ENCODE measurements at places on chromosomes 12 and 14.

- no peak for DNase-seq
Observed at GRCh38 chr12:116692605-116693004, 45.3 kb downstream of the SPRING1 start.

DNA sequence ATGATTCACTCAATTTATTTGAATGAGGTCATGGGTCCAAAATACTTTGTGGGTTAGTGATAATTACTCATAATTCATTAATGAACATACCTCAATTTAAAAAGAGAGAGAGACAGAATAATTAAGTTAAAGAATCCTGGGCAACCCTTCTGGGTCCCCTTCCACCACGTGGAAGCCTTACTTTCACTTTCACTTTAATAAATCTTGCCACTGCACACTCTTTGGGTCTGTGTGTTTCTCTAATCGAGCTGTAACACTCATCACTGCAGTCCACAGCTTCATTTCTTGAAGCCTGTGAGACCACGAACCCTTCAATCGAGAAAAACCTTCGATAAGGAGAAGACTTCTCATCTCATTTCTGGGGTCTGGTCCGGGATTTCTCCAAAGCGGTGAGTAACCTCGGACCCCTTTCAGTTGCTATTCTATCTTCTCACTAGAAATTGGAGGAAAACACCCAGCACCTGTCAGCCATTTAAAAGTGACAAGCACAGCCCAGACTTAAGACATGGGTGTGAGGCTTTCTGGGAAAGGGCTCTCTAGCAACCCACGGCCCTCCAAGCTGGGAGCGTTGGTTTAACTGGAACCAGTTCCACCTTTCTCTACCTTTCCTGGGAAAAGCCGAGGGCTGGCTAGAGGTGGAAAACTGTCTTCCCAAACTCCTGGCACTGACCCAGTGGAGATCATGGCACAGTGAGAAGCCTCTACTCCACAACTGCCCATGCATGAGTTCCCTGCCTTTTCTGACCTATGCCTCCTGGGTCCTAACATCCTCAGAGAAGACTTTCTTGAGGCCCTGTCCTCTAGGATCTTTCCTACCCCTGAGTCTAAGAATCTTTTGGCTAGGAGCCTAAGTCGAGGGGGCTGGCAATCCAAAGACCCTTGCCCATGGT, 148.8 kb upstream of the ATF7IP start:
- DNase-seq, result no peak

DNA sequence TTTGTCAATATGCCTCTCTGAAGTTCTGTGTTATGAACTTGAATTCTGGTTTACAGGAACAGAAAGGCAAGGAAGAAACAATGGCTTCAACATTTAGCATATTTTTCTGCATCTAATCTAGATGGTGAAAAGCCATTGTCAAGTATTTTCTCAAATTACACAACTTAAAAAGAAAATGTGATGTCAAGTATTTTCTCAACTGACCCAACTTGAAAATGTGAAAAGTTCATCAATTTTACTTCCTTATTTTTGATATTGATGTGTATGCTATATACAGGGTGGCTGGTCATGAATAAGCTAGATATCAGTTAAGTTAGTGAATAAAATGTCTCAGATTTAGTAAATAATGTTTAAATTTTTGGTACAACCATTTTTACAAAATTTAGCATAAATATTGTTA, 196.7 kb downstream of the ALX1 start:
- DNase-seq, result no peak

DNA sequence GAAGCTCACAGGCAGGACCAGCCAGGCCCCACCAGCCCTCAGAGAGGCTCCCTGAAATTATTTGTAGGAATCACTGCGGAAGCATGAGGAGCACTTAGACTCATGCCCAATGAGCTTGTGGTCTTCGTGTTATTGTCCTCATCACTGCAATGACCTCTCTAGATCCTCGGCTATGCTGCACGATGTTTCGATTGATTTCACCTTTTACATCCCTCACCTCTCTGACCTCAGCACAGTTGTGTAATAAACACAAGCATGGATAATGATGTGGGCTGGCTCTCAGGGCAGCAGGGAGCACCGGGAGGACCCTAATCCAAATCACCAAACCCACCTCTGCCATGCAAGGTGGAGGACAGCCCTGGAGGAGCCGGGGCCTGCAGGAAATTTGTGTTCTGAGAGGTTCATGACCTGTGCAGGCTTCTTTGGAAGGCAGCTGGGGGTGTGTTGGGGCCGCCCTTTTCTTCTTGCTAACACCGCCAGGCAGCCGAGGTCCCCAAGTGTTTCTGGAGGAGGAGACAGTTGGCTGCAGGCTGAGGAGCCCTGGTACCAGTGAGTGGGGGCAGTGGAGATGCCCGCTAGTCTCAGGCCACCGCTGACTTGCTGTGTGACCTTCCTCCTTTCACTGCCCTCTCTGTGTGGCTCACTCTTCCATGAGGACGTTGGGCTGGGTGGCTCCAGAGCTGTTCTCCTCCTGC, 29.5 kb upstream of the EML1 start:
- DNase-seq, result no peak

GRCh38 chr12:67320614-67321295, 51.6 kb downstream of the CAND1 start:
- DNase-seq, result no peak

DNA sequence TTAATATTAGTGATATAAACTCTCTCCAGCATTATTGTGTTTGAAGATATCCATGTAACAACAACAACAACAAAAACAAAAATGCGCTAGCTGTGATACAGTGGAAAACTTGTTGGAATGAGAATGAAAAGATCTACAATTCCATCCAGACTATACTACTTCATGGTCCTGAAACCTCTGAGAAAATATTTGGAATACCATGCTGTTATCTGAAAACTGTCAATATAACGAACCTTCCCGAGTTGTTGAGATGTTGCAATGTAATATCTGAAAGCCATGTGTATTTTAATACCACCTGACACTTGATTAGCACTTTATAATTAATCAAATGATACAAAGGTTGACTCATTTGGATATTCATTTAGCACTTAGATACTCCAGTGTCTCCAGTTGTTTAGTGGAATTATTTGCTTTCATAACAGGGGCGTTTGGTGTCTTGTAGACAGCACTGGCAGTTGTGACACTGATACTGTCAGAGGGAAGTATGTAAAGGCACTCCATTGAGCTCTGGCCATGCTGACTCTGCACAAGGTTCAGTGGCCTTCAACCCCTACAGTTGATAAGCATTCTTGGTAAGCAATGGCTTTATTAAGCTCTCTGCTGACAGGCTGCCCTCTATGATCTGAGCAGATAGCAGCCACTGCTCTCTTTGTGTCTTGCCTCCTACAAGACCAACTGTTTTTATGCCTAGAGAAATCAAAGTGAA, 447.1 kb upstream of the SEL1L start:
- no peak for DNase-seq

DNA sequence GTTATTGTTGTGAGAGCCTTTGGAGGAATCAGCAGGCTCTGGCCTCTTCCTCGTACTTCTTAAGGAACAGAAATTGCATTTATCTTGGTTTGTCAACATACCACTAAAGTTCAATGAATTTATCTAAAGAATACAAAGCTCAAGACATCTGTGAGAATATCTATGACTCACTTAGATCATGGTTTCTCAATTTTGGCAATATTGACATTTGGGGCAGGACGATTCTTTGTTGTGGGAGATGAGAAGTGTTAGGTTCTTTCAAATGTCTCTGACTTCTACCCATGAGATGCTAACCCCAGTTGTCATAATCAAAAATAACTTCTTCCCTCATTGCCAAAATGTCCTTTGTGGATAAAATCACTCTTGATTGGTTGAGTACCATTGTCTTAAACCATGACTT, 1190.3 kb downstream of the GALC start:
- DNase-seq, result no peak

GRCh38 chr14:49549446-49549845, 36.7 kb downstream of the RPS29 start:
- no peak for DNase-seq

All from stimulated activated CD4-positive, alpha-beta T cell treated with anti-CD3 and anti-CD28 coated beads, TNF-alpha, amount 100 ng/mL, for 24 hours (primary cell).